ENCODE measurements at places on chromosomes 16 and 17.

GRCh38 chr17:17671369-17672129 is 9.7 kb upstream of the RAI1 start:
- no peak for DNase-seq

DNA sequence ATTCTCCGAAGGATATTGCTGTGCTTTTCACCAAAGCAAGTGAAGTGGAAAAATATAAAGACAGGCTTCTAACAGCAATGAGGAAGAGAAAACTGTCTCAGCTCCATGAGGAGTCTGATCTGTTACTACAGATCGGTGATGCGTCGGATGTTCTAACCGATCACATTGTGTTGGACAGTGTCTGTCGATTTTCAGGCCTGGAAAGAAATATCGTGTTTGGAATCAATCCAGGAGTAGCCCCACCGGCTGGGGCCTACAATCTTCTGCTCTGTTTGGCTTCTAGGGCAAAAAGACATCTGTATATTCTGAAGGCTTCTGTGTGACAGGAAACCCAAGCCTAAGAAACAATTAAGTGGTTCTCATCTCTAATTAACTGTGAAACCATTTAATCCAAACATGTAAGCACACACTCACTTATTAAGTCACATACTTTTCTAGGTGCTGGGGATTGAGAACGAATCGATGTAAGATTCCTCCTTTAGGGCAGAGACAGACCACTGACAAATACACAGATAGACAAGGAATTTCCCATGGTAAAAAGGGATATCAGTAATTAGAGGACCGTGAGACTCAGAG is 22.8 kb downstream of the SLFN5 start:
- no peak for DNase-seq

DNA sequence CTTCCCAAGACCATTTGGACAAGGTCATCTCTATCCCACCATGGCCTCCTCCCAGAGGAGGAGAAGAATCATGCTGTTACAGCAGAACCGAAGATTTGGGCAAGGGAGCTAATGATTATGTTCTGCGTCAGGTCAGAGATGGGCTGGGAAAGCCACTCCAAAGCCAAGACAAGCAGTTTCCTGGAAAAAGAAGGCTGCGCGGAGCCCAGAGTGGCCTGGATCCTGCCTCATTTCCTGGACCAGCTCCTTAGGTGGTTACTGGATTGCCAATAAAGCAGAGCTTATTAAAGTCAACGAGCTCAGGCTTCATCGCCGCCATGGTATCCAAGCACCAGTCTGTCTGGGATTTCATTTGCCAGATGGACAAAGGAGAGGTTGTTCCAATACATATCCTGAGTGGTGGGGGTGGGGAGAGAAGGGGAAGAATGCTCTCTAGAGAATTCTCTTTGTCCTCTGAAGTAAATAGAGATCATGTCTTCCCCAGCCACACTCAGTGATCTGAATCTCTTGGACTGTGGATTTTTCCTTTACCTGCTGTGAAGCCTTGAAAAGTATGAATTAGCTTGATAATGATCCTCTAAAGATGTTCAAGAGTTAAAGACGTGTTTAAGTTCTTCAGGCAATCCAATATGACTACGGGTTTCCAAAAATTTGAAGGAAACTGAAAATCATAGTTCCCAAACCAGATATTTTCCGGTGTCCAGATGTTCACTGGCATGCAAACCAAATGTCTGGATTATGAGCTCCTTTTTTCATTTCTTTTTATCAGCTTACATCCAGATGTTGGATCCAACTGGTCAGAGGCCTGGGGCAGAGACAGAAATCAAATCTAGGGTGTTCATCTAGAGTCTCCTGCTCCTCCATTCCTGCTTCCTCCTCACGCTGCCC is 17.7 kb downstream of the PRAC1 start:
- peak; percentile 59 for DNase-seq

- DNase-seq: no peak
These were observed 11.3 kb downstream of the PLD2 start for GRCh38 chr17:4818276-4818675.

DNA sequence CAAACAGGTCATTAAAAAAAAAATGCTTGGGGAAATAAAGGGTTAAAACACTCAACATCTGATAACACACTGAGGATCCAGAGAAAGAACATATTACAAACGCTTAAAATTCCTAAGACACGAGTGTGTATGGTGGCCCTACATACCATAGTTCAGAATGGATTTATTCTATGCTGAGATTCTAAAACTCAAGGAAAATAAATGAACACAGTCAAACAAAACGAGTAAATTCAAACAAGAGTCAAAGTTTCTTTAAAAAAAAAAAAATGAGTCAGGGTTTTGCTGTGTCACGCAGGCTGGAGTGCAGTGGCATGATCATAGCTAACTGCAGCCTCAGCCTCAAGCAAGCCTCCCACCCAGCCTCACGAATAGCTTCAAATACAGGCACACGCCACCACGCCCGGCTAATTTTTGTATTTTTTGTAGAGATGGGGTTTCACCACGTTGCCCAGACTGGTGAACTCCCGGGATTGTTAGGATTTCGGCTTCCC is 17.4 kb downstream of the CRK start:
- DNase-seq: no peak

GRCh38 chr17:61504697-61505096 is 52.5 kb downstream of the TBX4 start:
- DNase-seq: no peak

- DNase-seq: no peak
These were observed 17.2 kb downstream of the KATNB1 start for GRCh38 chr16:57752581-57753447.

GRCh38 chr17:17408236-17408794 is 68.5 kb upstream of the MED9 start:
- DNase-seq: no peak

DNA sequence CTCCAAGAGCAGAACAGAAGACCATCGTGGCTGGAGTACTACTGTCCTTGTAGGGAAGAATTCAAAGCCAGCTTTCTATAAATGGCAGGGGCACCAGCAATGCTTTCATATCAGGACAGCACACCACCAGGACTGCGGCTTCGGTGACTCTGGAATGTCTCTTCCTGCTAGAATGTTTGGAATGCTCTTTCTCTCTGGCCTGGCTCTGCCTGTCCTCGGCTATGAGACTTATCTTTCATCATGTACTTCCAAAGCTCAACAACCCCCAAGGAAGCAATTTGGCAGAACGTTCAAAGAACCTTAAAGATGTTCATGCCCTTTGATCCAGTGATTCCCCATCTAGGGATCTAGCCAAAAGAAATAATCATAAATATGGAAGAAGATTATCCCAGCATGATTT is 52.7 kb upstream of the NOG start:
- no peak for DNase-seq

DNA sequence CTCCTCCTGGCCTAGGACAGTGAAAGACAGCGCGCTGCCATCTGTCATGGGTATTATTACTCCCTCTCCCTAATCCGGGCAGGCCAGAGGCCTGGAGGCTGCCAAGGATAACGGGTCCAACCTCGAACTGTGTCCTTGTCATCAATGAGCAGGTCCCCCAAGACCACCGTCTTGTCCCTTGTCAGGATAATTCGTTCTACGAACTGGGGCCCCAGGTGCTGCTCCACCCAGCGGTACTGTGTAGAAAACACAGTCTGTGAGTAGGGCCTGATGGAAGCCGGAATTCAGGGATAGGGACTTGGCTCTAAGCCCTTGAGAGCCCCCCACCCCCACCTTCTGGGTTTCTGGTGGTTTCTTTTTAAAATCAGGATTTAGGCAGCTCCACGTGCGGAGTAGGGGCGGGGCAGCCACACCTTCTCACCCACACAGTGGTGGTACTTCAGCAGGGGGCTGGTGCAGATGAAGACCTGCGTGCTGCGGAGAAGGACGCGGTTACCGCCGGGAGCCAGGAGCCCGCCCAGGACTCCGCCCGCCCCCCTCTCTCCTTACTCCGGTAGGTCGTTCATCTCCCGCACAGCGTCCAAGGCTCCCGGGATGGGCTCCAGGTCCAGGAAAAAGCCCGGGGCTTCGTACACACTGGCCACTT is 787 bp downstream of the NT5C start:
- peak; percentile 75 for DNase-seq

- no peak for DNase-seq
These were observed 14.3 kb downstream of the DYNLL2 start for GRCh38 chr17:58097384-58098088.

DNA sequence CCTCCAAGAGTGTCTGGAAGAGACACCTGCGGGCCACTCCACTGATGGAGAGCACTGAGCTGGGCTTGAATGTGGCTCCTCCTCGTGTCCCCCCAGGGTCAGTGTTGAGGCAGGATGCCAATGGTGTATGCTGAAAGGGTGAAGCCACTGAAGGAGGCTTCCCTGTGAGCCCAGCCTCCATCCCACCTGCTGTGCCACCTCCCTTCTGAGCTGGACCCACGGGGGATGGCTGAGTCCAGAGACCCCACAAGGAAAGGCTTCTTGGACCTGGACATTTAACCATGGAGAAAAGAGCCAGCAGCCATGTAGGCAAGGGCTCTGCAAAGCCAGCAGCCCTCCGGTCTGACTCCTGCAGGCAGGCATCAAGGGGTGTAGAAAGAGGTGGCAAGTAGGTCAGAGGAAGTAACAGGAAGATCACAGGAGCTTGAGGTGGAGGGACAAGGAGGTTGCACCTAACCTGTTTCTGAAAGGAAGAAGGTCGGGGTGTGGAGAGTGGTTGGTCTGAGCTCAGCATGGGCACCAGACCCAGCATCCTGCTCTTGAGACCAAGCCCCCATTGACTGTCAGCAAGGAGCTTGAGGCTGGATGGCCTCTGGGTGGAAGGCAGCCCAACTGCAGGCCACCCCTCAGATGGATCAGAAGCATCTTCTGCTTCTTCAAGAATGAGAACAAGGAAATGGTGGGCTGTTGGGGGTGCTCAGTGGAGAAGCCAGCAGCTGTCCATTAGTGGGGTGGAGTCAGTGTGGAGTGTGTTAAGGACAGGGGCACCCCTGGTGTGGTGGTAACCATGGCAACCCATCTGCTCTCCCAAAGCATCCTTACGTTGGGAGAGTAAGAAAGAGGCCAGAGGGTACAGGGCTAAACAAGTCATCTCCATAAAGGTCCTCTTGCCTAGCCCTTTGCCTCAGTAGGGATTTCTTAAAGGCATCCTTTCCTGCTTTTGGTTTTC is 80.7 kb downstream of the PLD6 start:
- no peak for DNase-seq

GRCh38 chr16:80158766-80159165 is 382.0 kb upstream of the DYNLRB2 start:
- no peak for DNase-seq

DNA sequence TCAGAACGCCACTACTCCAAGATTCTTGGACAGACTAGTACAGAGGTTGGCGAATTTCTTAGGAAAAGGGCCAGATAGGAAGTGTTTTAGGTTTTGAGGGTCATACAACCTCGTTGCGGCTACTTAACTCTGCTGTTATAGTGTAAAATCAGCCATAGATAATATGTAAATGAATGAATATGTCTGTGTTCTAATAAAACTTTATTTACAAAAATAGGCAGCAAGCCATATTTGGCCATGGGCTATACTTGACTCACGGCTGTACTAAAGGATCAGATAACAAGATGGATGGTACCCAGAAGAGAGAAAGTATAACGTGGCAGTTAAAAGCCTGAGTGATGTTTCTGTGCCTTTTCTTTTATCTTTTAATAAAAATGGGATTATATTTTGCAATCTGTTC is 125.5 kb downstream of the HS3ST4 start:
- no peak for DNase-seq

GRCh38 chr17:64504769-64505339 is 1.2 kb downstream of the DDX5 start:
- no peak for DNase-seq

DNA sequence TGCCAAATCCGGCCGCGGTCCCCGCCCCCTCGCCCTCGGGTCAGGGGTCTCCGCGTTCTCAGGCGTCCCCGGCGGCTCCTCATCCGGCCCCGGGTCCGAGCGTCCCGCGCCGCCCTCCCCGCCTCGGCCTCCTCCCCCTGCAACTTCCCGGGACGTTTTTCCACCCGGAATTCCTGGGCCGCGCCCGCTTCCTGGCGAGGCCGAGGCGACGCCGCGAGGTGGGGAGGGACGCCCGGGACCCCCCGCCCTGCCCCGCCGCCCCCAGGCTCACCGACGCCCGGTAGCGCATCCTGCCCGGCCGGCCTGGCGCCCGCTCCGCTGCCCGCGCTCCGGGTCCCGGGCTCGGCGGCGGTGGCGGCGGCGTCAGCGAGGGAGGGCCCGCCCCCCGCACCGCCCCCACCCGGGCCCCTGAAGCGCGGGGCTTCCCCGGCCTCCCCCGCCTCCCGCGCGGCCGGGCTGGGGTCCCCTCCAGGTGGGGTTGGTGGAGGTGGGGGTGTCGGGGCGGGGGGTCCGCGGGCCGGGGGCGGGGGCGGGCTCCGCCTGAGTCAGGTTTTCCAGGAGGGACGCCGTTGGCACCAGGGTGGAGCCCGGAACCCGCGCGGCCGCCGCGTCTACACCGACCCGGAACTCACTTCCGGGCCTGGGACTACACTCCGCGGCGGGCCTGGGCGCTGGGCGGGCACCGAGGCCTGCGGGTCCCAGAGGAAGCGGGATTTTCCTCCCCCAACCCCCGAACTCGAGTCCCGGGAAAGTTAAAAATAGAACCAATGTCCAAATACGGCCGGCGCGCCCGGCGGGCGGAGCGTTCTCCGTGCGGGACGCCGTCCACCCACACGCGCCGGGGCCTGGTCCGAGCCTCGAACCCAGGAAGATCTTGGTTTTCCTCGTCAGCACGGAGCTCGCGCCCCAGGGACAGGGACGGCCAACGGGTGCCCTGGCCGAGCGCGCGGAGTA is 6.8 kb downstream of the MYO1C start:
- peak; percentile 82 for DNase-seq

DNA sequence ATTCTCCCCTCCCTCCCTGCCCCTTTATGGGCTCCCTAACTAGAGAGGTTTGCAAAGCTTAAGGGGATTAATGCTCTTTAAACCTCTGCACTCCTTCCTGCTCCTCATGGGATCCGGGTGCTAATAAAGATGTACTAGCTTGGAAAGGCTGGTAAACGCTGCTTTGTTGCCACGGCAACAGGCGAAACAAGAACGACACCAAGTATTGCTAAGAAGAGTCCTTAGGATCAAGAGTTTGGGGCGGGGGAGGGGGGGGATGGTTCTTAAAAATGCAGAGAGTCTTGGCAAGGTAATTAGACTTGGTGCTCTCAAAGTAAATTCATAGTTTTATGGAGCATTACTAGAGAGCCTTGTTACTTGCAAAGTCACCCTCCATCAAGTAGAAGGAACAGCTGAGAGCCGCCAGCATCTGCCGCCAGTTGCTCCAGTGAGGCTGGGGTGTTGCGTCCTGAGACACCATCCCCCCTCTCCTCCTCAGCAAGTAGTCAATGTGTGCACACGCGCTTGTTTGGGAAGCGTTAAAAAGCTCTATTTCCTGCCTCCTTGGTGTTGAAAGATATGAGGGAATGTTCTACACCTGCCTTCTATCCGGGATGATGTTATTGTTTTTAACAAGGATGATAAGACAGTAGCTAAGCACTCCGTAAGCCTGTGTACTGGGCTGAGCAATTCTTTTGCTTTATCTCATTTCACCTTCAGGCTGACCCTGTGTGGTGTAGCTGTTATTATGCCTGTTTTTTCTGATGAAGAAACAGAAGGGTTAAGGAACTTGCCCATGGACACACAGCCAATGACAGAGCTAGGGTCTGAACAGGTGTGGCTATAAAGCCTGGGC is 190.9 kb downstream of the CCDC182 start:
- DNase-seq: peak; percentile 66

GRCh38 chr17:6779411-6779810 is 3.4 kb downstream of the FBXO39 start:
- no peak for DNase-seq

Data from femur (tissue), 1 donor.